T-helper 1 cell (primary cell): ENCODE measurements at places on chromosomes 7 and 10.

DNA sequence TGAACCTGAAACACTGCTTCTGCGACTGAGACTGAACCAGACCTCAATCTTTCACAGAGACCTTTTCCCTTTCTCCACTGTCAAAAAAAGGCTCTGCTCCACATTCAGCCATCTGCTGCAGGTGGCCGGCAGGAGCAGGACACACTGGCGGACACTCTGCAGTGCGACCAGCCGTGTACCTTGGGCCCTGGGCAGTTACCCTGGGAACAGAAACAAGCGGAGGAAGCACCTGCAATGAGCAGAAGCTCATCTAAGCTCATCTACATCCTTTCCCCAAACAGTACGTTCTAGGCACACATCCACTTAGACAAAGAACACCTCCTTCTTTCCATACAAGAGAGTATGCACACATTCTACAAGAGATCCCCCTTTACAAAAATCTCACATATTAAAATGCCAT lies 22.8 kb downstream of the VOPP1 start:
- no peak for DNase-seq

DNA sequence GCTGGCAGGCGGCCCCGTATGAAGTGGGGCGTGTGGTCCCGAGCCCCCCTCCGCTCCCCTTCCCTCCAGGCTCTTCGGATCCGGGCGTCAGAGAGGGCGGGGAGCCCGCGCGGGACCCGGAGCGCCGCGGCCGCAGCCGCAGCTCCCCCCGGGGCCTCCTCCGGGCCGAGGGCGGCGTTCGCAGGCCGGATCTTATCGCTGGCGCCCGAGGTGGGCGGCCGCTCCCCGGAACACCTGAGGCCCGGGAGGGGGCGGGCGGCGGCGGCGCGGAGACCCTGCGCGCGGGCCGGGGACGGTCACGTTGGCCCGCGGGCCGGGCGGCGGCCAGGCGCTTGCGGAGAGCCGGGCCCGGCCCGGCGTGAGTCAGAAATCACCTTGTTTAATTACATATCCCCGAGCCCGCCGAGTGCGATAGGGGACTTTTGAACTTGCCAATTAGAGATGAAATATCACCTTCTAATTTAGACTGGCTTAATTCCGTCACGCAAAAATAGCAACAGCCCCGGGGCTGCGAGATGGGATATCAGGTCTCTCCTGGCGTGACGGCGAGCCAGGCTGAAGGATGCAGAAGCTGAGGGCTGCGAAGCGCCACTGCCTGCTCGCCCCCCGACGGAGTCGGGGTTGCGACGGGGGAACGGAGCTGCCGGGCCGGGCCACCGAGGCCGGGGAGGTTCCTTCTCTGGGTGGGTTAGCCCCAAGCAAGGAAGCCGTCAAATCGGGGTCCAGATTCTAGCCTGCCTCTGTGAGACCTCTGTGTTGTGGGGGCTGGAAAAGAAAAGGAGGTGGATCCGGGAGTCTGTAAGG lies 43.4 kb downstream of the LDB3 start:
- peak; percentile 23 for DNase-seq

DNA sequence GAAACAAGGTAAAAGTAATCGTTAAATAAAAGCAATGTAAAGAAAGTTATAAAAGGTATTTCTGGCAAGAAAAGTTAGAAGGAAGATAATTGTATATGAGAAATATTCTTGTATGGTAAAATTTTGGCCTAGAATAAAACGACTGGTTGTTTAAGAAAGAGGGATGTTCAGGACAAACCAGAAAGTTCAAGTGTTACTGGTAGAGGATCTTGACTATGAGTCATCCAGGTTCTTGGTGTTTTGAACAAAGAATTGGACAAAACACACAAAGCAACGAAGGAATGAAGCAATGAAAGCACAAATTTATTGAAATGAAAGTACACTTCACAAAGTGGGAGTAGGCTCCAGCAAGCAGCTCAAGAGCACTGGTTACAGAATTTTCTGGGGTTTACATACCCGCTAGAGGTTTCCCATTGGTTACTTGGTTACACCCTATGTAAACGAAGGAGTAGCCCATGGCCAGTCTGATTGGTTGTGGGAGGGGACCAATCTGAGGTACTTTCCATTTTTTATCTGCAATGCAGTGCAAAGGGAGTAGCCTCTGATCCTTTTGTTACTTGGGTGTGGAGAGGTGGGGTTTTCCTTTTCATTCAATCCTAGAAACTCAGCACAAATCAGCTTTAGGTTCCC lies 22.4 kb upstream of the GARS1 start:
- no peak for DNase-seq

GRCh38 chr10:70096705-70097420 lies 35.8 kb downstream of the AIFM2 start:
- DNase-seq, result no peak

DNA sequence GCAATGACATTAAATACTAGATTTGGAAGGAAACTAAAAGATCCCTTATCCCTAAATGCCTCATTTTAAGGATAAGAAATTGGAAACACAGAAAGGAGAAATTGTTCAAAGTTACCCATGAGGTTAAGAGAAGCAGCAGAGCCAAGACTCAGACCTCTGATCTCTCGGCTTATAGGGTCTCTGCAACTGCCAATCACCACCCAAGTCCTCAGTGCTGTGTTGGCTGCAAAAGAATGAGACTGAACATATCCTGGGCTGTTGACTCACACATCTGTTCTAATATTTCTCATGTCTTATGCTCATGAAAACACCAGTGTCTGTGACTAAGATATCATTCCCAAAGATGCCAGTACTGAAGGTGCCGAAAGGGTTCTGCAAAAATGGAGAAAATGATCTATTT lies 153.3 kb downstream of the XPNPEP1 start:
- DNase-seq, result no peak

DNA sequence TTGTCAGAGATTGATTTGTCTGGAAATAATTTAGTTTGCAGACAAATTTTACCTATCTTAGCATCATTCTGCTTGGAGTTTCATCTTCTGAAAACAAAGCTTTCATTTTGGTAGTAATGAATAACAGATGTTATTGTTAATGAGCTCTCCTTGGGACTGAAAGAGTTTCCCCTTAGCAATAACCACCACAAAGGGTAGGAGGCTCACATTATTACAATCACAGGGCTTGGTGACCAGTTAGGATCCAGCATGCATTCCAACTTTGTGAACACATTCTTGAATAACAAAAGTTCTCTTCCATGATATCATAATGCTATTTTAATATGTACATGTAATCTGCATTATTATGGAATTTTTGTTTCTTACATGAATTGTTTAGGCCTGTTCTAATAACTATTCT lies 148.8 kb upstream of the VWC2 start:
- no peak for DNase-seq
